Right forelimb (tissue), 1 donor: ENCODE measurements at places on chromosomes 7 and 10.

DNA sequence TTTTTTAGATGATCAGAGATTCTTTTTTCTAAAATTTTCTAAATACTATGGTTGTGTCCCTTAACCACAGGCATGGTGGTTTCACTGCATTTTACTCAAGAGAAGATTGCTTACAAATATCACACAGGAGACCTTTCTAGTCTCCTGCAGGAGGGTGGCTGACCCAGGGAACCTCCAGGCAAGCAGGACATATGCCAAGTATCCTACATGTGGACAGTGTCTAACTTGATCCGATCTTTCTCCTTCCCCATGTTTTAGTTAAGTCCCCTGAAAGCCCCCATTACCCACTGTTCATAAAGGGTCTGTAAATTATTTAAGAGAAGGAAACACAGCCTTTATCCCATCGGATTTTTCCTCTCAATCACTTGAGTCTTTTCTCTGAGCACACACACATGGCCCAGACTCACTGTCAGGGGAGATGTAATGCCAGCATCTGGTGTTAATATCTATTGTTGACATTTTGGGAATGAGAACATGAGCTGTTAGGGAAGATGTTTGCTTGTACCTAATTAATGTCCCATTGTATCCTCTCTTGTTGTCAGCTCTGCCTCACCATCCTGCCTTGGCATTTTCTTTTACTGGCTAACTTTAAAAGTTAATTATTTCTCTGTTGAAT, 755.2 kb downstream of the AUTS2 start:
- no peak for DNase-seq

GRCh38 chr10:101562231-101562630, 25.8 kb downstream of the POLL start:
- DNase-seq: peak; percentile 36

GRCh38 chr7:6640246-6640721, 3.2 kb downstream of the ZNF316 start:
- no peak for DNase-seq

DNA sequence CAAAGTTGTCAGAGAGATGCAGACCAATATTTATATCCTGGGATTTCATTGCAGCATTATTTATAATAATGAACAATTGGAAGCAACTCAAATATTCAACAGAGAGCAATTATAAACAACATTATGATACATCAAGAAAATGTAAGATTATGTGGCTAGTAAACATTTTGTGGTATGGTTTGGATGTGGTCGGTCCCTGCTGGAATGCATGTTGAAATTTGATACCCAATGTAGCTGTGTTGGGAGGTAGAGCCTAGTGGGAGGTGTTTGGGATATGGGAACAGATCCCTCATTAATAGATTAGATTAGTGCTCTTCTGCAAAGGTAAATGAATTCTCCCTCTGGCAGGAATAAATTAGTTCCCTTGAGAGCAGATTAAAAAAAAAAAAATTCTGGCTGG, 350.9 kb downstream of the ANKRD30A start:
- no peak for DNase-seq

- DNase-seq: no peak
These were observed 201.6 kb upstream of the FZD8 start for GRCh38 chr10:35843524-35844181.

- no peak for DNase-seq
These were observed 133.5 kb downstream of the DOCK4 start for GRCh38 chr7:112072541-112073245.

DNA sequence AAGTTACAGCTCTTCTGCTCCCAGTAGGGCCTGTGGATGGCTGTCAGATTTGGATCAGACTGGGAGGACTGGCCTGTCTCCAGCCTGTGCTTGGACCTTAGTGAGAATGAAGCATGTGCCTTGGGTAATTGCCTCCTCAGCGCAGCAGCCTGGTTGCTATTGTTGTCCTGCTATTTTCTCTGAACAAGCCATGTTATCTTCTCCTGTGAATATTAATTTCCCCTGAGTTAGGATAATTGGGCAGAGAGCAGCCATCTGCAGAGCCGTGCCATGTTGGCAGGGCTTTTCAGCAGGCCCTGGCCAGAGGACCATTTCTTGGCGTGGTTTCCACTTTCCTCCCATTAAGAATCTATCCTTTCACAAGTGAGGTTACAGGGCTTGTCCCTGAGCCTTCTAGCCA, 497.3 kb downstream of the SORCS3 start:
- DNase-seq: no peak

- DNase-seq: no peak
These were observed 336.0 kb downstream of the PLXNA4 start for GRCh38 chr7:132240262-132240661.

DNA sequence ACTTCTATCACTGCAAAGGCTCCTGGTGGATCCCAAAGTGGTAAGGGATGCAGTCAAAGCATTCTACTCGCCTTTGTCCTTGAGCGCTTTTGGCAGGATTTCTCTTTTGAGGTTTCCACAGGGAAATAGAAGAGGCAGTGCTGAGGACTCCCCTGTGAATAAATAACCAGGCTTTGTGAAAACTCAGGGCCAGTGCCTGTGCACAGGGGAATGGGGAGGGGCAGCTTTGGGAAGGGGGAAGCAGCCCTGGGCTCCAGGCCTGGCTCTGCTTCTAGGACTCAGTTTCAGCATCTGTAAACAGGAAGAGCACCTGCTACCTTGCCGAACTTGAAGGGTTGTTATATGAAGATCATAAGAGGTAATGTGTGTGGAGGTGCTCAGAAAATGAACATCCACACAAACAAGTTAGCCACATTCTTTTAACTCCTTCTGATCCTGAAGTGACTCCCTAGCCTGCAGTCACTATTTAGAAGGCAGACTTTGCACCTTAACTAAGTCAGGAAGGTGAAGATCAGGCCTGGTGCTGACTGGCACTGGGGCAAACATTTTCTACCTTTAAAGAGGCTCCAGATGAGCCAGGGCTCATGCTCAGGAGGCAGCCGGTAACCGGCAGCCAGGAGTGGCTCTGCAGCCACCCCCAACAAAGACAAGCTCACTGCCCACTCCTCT, 22.5 kb upstream of the MMP21 start:
- DNase-seq: no peak

GRCh38 chr7:96870934-96871333, 134.4 kb upstream of the DLX6 start:
- DNase-seq: no peak

DNA sequence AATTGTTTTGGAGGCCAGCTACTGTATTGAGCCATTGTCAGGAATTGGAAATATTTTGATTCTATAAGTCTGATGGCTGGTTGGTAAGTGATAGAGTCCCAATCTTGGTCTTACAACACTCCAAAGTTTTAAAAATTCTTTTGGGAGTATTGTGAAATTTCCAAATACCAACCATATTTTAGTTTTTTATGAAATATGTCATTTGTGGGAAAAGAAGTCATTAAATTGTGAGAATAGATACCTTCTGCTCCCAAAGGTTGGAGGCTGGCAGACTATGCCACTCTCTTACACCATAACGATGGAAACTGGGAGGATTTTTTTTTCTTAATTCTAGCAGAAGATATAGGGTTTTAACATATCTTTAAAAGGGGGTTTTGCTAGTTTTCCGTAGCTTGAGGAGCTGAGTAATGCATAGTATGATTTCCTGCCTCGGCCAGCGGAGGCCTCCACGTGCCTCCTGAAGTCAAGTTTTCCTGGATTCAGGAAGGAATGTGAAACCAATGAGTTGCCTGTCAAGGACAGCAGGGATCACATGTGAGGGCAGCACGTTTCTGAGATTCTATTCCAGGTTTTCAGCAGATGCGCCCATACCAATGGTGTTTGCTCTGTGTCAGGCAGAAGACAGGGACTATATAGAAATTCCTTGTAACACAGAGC, 92.2 kb upstream of the LAMB4 start:
- no peak for DNase-seq

DNA sequence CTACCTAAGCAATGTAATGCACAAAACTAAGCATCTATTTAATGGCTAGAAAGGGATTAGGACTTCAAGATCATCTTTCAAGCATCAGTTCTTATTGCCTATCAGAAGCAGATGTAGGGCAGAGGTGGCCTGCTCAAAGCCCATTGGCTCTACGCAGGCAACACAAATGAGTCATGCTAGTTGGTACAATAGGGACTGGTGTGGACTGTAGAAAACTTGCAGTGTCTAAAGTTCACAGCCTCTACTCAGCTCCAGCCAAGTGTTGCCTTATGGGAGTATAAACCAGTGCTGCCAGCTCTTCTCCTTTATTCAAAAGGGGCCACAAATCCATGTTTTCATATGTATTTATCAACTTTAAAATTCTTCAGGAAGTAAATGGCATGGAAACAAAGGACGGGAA, 31.7 kb downstream of the ASAH2 start:
- DNase-seq: no peak

- no peak for DNase-seq
These were observed 132.9 kb upstream of the ZMIZ1 start for GRCh38 chr10:78935697-78936407.

DNA sequence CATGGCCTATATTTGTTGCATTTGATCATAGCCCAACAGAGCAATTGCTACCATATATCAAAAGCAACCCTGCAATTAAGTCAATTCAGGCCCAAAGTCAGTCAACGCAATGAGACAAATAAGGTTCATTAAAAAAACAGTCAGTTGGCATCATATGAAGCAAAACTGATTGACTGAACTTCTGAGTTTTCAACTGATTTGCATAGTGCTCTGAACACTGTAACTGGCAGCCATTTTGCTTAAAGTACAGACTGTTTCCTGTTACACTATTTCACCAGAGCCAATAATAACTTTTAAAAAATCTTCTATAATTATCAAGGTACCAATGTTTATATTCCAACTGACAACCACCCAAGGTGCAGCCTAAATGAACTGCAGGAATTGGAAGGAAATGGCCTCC, 68.4 kb upstream of the RAPGEF5 start:
- DNase-seq: no peak

DNA sequence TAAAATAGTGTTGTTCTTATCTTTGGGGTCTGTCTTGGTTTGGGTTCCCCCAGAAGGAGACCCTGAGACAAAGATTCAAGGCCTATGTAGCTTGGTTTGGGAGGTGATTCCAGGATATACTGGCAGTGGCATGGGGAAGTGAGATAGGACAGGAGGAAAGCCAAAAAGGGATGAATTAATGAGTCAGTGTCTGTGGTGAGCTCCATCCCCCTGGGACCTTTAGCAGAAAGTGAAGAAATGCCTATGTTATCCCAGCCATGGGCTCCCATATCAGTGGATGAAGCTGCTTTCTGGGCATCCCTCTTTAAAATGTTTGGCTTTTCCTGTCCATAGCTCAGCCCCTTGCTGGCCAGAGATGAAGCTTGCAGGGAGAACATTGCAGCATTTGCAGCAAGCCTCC, 217.0 kb upstream of the CTBP2 start:
- DNase-seq: no peak
